Naive thymus-derived CD4-positive, alpha-beta T cell (primary cell): ENCODE measurements at places on chromosomes 4 and X. TPM values are rescaled to one million over a fixed set of nuclear protein-coding genes. Genes with fewer than 3 reads are reported as not detected.

Gene ZBTB33
- 27.6 TPM for total RNA-seq

Gene DCAF12L1
- total RNA-seq, result not detected in 2 replicates

Gene ARHGEF6
- total RNA-seq, result 81.5 TPM

Gene CXCR3
- total RNA-seq, result 1.5 TPM

Gene RBM3
- 374 TPM for total RNA-seq

Gene CXCL3
- total RNA-seq, result not detected

Gene NUDT11
- total RNA-seq, result not detected

Gene UBA1
- 109 TPM for total RNA-seq

Gene OPN1MW2
- total RNA-seq, result not detected in 2 replicates

Gene GPR143
- not detected in 2 replicates for total RNA-seq

Gene FAM9B
- total RNA-seq, result not detected

Gene PRRG1
- total RNA-seq, result 0.17 TPM

Gene TRIM60
- not detected for total RNA-seq

Gene RTL9
- not detected for total RNA-seq

Gene YIPF7
- not detected for total RNA-seq
